Smooth muscle cell of the umbilical artery (primary cell): ENCODE measurements at places on chromosomes 3 and 15. TPM values are rescaled to one million over a fixed set of nuclear protein-coding genes. Genes with fewer than 3 reads are reported as not detected.

CAV3 gene
- not detected in 2 replicates for total RNA-seq

GRK7 gene
- 0.05 TPM in 1 of 2 replicates, not detected in the other for total RNA-seq

IL17RC gene
- total RNA-seq = 21.5 and 35.0 TPM in 2 replicates

CFAP20DC gene
- total RNA-seq = 1.8 and 2.7 TPM in 2 replicates

TIGIT gene
- not detected in 2 replicates for total RNA-seq

UBXN7 gene
- total RNA-seq = 19.0 and 25.1 TPM in 2 replicates

RPL32 gene
- total RNA-seq = 535 and 648 TPM in 2 replicates
